ENCODE measurements at places on chromosomes 11 and 22.

GRCh38 chr11:7428196-7428595 lies 57.1 kb upstream of the OLFML1 start:
- DNase-seq, result peak; percentile 13

DNA sequence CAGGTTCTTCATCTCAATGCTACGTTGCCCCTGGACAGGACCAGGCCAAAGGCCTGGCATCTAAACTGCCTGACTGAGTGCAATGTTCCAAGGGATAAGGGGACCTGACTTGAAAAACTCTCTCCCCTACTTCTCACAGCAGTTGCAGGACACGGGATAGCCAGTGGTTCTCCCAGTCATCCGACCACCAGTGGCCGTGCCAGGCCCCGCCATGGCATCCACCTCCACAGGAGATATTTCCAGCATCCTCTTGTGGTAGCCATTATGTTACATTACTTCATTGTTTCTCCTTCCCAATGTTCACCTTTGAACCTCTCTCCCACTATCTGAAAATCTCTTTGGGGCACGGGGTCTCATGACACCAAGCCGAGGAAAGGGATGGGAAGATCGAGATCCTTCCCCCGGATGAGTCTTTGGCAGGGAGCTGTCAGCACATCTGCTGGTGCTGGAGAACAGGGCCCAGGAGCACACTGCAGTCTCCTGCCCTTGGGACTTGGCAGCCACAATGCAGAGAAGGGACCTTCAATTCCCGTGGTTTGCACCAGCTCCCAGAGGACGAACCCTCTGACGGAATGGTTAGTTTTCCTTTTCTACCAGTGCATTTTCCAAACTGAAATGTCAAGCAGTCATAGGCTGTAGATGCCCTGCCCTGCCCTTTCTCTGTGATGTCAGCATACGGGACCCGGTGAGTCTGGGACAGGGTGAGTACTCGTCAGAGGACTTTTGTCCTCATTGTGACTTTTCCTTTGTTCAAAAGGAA lies 121.2 kb downstream of the ETS1 start:
- DNase-seq, result no peak

DNA sequence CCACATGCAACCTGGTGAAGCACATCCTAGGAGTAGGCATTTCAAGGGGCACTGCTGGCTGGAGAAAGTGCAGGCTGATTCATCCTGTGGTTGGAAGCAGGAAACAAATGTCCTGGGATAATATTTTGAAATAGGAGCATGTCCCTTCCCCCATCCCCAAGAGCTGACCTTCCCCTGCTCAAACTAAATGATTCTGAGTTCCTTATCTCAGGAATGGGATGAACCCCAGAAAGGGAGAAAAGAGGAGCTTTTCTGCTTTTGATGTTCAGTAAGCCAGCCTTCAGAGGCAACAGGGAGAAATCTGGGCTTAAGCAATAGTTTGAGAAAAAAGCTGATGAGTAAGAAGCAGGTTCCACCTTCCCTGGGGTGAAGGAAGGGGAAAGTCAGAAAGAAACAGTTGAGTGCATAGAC lies 19.5 kb upstream of the SPON1 start:
- no peak for DNase-seq

DNA sequence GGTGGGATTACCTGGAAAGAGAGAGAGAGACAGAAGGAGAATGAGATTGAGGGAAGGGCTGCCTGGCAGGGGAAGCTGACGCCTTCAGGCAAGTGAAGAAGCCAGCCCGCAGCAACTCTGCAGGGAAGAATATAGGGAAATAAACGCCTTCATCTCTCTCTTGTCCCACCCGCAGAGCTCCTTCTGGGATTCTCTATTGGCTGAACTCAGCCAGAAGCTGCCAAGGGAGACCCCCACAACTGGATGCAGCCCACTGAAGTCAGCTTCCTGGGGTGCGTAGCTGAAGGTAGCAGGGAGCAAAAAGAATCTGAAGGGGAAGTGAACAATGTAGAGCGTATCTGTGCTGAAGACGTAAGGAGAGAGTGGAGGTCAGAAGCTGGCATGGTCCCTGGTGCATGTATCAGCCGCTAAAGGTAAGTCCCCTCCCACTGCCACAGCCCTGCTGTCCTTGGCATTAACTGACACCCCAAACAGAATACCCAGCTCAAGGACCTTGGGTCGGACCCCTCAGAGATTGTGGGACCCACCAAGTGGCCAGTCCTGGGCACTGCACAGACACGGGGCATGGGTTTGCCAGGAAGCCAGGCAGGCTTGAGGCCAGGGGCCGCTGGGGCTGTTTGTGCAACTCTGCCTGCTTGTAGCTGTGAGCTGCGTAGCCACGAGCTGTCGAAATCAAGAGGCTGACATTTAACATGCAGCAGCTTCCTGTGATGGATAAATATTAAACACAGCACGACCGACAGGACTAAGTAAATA lies 469.9 kb downstream of the MN1 start:
- DNase-seq, result no peak

- no peak for DNase-seq
Measured at GRCh38 chr11:46361283-46362155, 14.3 kb downstream of the DGKZ start.

GRCh38 chr22:37209140-37209845 lies 3.0 kb downstream of the SSTR3 start:
- no peak for DNase-seq

DNA sequence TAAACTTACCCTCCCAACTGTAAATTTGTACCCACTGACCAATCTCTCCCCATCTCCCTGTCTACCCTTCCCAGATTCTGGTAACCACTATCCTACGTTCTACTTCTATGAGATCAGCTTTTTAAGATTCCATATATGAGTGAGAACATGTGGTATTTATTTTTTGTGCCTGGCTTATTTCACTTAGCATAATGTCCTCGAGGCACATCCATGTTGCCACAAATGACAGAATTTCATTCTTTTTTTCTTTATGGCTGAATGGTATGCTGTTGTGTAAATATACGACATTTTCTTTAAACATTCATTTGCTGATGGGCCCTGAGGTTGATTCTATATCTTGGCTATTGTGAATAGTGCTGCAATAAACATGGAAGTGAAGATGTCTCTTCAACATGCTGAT lies 74.7 kb upstream of the RRM1 start:
- DNase-seq, result no peak

GRCh38 chr11:45669146-45669545 lies 3.7 kb upstream of the CHST1 start:
- peak; percentile 19 for DNase-seq

DNA sequence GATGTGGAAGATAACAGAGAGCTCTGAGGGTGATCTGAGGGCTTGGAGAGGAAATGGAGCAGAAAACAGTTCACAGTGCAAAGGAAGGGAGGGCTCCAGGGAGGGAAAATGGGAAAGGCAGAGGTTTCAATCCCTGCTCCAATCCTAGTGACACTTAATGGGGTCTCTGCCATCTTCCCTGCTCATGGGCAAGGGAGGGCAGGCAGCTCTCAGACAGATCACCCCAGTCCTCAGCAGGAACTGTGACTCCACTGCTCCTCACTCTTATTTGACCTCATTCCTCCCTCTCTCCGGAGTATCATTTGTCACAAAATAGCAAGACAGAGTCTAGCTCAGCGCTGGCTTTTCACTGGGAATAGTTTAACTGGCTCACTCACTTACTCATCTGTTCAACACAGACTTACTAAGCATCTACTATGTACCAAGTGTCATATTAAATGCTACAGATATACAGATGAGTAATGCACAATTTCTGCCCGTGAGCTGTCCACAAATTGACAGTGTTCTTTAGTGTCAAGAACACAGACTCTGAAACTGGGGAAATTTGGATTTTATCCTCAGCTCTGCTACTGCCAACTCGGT lies 817.4 kb downstream of the OPCML start:
- no peak for DNase-seq

GRCh38 chr11:8230921-8231847 lies 32.5 kb downstream of the LMO1 start:
- no peak for DNase-seq

GRCh38 chr11:62830904-62831519 lies 839 bp downstream of the STX5 start:
- no peak for DNase-seq

- no peak for DNase-seq
Measured at GRCh38 chr11:68932358-68932757, 28.7 kb downstream of the IGHMBP2 start.

GRCh38 chr11:63764679-63765647 lies 3.6 kb downstream of the ZFTA start:
- DNase-seq, result no peak

GRCh38 chr11:129061492-129062230 lies 119.0 kb upstream of the TP53AIP1 start:
- no peak for DNase-seq

DNA sequence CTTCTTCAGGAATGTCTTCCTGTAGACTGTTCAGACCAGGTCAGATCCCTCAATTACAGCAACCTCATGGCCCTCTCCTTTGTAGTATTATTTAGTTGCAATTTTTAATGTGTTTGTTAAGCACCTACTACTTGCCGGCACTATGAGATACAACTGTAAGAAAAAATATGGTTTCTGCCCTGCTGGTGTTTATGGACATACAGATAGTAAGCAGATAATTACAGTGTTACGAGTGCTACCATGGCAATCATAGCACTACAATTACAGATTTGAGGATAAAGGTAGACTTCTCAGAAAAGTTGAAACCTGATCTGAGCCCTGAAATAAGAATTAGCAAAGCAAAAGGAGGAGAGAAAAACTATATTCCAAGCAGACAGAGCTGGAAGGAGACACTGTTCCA lies 2.8 kb downstream of the LRRC51 start:
- no peak for DNase-seq

DNA sequence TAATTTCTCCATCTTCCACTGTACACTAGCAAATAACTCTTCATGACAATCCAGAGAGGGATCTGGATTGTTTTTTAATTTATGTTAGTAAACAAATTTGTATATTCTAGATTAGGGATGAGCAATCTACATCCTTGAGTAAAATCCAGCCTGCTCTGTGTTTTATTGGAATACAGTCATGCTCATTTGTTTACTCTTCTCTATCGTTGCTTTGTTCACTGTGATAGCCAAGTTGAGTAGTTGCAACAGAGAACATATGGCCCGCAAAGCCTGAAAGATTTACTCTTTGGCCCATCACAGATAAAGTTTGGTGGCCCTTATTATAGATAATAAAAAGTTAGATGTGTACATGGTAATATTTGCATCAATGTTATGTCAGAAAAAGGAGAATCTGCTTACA lies 6.2 kb upstream of the BLID start:
- no peak for DNase-seq

DNA sequence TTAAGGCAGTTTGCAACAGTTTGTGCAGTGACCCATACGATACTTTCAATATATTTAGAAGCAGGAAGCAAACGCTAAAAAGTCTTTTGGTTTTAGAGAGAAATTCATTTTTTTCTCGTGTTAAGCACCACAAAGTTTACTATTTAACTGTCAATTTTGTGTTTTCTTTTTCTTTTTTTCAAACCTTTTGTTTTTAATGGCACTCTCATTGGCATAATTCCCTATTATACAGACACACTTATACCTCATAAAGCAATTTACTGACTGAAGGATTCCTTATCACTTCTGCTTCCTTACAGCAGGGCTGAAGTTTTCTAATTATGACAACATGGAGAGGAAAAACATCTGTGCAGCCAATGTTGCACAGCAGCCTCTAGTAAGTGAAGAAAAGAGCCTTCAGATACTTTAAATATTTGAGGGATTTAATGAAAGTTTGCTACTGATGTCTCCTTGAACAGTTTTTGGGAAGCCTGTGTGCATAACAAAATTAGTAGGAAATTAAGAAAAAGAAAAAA lies 2191.2 kb downstream of the LRRC4C start:
- DNase-seq, result no peak

DNA sequence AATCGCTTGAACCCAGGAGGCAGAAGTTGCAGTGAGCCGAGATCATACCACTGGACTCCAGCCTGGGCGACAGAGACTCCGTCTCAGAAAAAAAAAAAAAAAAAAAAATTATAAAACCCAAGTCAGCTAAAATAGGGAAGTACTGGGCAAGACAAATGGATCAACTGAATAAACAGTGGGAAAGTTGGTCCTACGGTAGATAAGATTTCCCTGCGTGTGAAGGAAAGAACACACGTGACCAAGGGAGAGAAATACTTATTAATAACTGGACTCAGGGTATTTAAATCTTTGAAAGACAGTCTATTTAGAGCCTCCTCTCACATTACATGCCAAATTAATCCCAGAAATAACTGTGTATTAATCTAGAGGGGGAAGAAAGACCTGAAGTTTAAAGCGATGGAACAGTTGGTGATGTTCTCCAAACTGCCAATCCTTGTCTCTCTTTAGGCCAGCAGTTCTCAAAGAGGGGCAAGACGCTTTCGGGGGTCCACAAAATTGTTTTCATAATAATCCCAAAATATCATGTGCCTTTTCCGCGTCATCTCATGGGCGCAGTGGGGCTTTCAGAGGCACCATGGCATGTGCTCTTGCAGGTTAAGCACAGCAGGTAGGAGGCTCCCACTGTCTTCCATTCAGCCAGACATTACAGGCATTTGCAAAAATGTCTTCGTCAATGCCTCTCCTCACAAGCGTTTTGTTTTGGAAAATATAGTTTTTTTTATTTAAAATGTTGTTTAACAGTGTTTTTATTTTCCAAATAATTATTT lies 6.6 kb downstream of the RTL6 start:
- no peak for DNase-seq

DNA sequence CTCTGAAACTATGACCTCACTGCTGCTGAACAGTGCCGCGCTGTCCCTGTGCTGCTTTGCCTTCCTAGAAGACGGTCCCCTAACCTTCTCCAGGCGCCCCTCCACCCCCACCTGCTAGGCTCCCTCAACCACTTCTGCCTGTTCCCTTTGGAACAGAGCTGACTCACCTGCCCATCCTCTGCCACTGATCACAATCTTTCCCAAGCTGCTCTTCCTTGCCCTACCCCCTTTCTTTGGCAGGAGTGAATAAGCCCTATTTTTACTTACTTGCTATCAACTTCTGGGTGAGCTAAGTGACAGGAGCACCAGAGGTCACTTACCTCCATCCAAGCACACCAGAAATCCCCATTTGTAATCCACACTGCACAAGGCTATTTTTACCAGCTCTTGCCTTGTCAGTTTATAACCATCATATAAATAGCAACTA lies 116.0 kb upstream of the BID start:
- DNase-seq, result no peak

DNA sequence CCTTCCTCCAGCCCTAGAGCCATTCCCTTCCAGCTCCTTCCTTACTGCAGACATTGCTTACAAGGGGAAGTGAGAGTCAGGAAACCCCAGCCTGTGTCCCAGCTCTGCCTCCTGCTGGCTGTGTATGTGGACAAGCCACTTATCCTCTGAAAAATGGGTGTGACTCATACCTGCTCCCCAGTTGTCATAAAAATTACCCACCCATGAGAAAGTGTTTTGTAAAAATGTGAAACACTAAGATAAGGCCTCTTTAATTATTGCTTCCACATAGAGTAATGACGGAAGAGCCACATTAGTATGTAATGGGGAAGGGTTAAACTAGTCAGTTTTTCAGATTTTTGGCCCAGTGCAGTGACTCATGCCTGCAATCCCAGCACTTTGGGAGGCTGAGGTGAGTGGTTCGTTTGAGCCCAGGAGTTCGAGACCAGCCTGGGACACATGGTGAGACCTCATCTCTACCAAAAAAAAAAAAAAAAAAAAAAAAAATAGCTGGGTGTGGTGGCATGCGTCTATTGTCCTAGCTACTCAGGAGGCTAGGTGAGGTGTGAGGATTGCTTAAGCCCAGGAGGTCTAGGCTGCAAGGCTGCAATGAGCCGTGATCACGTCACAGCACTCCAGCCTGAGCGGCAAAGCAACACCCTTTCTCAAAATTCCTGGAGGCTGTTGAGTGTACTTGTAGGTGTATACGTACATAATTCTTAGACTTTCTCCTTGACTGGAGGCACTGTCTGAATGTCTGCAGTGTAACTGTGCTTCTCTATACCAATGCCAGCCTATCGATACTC lies 84.9 kb downstream of the CTTN start:
- DNase-seq, result peak; percentile 12
